ENCODE measurements at places on chromosomes 16 and 17. TPM values are rescaled to one million over a fixed set of nuclear protein-coding genes. Genes with fewer than 3 reads are reported as not detected.

Gene CHST4
- total RNA-seq, result 0.33 TPM

GRCh38 chr17:16406742-16407674, 8.4 kb upstream of the TRPV2 start:
- DNase-seq, result no peak
- H3K36me3 ChIP-seq, result no peaks in the 10 kb centered on the region
- peaks cover 2% of the 10 kb centered on the region for H3K27me3 ChIP-seq
- peak overlapping the region; percentile 77 for H3K4me3 ChIP-seq
- H3K4me1 ChIP-seq, result peaks cover 10% of the 10 kb centered on the region

GRCh38 chr16:11405331-11406176, 60.3 kb downstream of the RMI2 start:
- H3K4me3 ChIP-seq, result no peak overlapping the region
- no peaks in the 10 kb centered on the region for H3K36me3 ChIP-seq
- H3K4me1 ChIP-seq, result peaks cover 13% of the 10 kb centered on the region
- DNase-seq, result no peak

- H3K4me3 ChIP-seq, result no peak overlapping the region
- H3K4me1 ChIP-seq, result peaks cover 6% of the 10 kb centered on the region
- H3K27me3 ChIP-seq, result peaks cover 3% of the 10 kb centered on the region
- H3K27ac ChIP-seq, result no peak overlapping the region
These were observed 249.8 kb downstream of the CDH11 start for GRCh38 chr16:64872101-64872500.

DNA sequence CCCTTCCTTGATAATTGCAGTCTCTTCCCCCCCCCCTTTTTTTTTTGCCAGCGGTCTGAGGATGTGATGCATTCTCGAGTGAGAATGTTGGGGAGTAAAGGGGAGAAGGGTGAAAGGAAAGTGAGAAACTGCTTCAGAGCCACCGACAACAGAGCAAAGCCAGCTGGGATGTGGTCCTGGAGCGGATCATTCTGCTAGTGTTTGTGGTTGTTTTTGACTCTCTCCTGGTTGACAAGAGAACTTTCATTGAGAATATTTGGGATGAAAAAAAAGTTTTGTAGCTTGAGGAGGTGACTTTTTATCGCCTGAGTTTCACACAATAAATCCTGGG, 1.3 kb downstream of the NF1 start:
- peaks cover 23% of the 10 kb centered on the region for H3K4me1 ChIP-seq
- H3K4me3 ChIP-seq, result peak overlapping the region; percentile 99
- no peaks in the 10 kb centered on the region for H3K27me3 ChIP-seq
- DNase-seq, result no peak

All from type B pancreatic cell (in vitro differentiated cells).